ENCODE measurements at places on chromosomes 5 and 9.
A peak's percentile ranks its signal among the peaks of the same experiment; 100 is the strongest.

DNA sequence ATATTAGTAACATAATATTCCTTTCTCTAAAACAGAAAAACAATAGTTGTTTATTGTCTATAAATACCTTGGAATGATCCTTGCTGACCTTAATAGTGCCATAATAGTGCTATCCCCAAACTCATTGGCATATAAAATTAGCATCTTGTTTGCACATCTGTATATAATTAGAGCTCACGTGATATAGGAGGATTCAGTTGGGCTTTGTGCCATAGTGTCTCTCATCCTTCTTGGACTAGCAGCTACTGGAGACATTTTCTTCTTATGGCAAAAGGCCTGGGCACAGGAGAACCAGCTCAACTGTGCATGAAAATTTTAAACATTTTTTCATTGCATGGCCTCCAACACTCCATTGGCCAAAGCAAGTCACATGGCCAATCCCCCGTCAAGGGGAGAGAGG, 342.5 kb downstream of the SPATA31D1 start:
- peak; percentile 51 for DNase-seq

- DNase-seq: peak; percentile 89
Observed at GRCh38 chr9:107504585-107505455, 15.3 kb upstream of the KLF4 start.

GRCh38 chr9:134738869-134739659, 97.5 kb downstream of the COL5A1 start:
- peak; percentile 62 for DNase-seq

- no peak for DNase-seq
Observed at GRCh38 chr5:125679522-125679921, 743.7 kb upstream of the GRAMD2B start.

GRCh38 chr5:161093100-161093499, 241.1 kb upstream of the ATP10B start:
- no peak for DNase-seq

GRCh38 chr9:15272377-15272928, 34.6 kb downstream of the TTC39B start:
- DNase-seq: no peak

- DNase-seq: no peak
Observed at GRCh38 chr5:175856408-175857100, 14.8 kb upstream of the CPLX2 start.

DNA sequence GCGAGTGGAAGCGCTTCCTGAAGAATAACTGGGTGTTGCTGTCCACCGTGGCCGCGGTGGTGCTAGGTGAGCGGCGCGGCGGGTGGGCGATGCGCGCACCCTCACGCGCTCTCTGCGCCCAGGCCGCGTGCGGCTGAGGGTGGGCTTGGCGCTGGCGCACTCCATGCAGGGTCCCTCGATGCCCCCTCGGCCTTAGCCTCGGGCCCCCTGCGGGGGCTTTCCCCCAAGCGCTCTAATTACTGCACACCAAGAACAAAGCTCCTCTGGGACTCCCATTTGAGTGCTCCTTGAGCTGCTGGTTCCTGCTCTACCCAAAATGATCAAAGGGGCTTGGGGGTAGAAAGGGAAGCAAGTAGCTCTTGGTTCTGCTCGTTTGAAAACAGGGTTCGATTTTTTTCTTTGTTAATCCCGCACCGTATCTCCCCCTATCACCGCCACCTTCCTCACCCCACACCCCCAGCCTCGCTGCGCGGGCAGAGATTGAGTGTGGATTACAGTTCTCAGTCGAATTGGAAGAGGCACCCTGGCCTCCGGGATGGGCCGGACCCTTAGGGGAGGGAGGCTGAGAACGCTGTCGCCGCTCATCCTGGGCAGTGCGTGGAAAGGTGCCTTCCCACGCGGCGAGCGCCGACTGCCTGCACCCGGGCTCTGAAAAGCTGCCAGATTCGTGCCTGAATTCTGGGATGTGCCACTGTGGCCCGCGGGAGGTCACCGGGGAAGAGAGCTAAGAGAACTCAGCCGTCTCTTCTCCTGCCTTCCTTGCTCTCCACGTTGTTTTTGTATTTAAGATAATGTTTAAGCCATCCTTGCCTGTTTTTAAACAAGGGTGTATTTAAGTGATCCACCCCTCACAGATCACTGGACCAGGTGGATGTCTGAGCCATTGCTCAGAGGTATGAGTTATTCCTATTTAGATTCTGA, 697 bp downstream of the SLC1A1 start:
- DNase-seq: peak; percentile 11

- DNase-seq: no peak
Observed at GRCh38 chr9:93941493-93941892, 13.7 kb downstream of the BARX1 start.

GRCh38 chr5:57693488-57694305, 211.1 kb upstream of the ACTBL2 start:
- no peak for DNase-seq

DNA sequence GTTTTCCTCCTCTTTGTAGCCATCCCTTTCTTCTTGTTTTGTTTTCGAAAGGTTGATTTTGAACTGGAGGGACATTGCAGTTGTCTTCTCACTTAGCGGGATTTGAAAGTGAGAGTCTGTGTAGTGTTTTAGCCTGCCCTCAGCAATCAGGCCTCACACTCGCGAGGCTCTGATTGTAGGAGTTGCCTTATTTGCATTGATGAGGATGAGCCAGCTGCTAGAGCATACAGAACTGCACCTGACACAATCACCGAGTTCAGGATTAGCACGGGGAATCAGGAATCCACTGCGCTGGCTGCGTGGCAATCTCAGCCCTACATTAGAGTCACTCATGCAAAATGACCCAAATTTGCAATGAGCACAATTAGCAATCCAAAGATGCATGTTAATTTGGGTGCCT, 122.5 kb upstream of the TMEM161B start:
- no peak for DNase-seq

DNA sequence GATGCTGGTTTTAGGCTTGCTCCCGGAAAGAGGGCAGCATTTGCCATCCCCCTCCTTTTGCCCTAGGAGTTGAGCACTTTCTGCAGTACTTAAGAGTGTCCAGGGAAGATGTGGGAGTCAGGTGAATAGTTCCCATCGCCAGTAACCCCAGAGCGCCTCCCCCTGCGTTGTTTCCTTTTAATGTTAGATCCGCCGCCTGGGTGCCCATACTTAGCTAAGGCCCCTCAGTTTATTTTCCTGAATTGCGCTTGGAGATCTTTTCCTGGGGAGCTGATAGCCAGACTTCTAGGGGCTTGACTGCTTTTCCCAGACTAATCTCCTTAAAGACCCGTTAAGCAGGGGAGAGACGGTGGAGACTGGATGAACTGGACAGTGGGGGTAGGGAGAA, 377 bp upstream of the PCDHAC2 start:
- DNase-seq: no peak

- DNase-seq: no peak
Observed at GRCh38 chr9:35675732-35676392, 2.1 kb downstream of the CA9 start.

GRCh38 chr5:123965626-123966025, 453.6 kb downstream of the CSNK1G3 start:
- no peak for DNase-seq

- DNase-seq: no peak
Observed at GRCh38 chr5:140153255-140153654, 21.7 kb upstream of the CYSTM1 start.

- peak; percentile 92 for DNase-seq
Observed at GRCh38 chr5:107831612-107832395, 161.1 kb upstream of the EFNA5 start.

GRCh38 chr9:94801681-94802080, 75.2 kb downstream of the AOPEP start:
- peak; percentile 88 for DNase-seq

- DNase-seq: peak; percentile 56
Observed at GRCh38 chr5:138138949-138139780, at the start of gene NME5. NME5 (minus strand) TSS chr5:138139428; CDS start chr5:138138780, 648 bp downstream.

- peak; percentile 100 for DNase-seq
Observed at GRCh38 chr9:72554221-72554641, 32.8 kb downstream of the TMC1 start.

DNA sequence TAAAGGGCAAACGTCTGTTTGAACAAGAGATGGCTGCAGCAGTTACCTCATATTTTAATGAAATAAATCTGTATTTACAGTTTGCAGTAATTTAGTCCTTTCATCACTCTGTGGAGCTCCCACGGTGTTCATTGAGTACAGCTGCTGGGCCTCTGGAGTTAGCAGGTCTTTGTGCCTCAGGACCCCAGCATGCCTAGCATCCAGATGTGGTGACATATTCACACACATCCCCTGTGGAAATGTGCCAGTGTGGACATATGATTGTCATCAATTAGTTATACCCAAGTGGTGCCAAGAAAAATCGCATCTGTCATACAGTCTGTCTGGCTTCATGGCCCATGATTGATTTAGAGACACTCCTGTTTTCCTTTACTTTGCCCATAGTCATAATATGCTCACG, 77.3 kb downstream of the NNT start:
- no peak for DNase-seq

DNA sequence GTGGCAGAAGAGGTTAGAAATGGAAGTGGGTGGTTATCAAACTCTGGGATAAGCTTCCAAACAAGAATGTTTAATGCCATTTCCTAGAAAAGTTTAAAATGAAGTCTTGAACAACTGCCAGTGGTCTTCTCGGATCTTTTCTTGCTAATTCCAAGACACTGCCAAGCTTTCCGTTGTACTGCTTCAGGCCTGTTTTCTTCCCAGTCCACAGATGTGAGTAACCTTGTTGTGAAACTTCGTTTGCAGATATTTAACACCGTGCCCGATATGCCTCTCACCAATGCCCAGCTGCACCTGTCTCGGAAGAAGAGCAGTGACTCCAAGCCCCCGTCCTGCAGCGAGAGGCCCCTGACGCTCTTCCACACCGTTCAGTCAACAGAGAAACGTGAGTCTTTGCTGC, 269.8 kb downstream of the NR3C1 start:
- no peak for DNase-seq

DNA sequence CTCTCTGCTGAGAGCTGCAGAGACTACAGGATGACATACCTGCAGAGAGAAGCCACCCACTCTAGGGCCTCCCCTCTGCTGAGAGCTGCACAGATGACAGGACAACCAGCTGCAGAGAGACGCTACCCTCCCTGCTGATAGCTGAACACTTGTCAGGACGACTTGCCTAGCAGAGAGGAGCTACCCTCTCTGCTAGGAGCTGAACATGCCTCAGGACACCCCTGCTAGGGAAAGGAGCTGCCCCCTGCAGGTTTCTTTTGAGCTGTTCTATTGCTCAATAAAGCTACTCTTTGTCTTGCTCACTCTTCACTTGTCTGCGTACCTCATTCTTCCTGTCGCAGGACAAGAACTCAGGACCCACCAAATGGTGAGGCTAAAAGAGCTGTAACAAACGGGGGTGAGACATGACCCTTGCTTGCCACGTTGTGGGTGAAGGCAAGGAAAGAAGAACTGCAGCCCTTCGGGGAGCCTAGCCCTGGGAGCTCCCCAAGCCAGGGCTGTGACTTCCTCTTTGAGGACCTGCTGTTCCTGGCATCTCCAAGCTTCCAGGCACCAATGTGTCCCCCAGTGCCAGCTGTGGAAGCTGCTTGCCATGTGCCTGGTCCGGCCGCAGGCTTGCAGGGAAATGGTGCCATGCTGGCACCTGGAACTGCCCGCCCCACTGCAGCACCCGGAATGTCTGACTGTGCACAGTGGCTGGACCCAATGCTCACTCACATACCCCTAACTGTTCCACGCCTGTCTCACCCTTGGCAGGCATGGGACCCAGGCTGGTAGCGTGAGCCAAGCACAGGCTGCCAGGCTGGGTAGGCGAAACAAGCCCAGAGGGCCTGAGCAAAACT, 5.1 kb upstream of the TESK1 start:
- DNase-seq: peak; percentile 14

DNA sequence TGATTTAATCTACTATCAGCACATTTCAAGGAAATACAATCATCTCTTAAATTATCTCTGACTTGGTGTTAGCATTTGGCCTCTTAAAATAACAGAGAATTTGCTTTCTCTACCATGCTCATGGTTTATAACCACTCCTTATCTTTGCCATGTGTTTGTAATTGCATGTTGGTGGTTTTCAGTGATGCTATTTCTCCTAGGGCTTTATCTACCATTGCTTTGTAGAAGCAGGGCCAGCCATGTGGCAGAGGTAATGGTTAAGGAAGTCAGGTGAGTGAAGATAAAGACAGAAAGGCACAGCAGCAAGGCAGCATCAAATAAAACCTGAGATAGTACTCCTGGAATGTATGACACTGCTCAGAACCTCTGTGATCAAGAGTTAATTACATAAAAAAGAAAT, 206.2 kb downstream of the FER start:
- DNase-seq: no peak

Measured in EH (cell line).